ENCODE measurements at places on chromosomes 6 and 20. TPM values are rescaled to one million over a fixed set of nuclear protein-coding genes. Genes with fewer than 3 reads are reported as not detected.

SLC26A8 gene
- not detected for total RNA-seq

OR12D3 gene
- not detected for total RNA-seq

LAMA2 gene
- 6.3 TPM for total RNA-seq

LTB gene
- total RNA-seq = 2.0 TPM

MBOAT1 gene
- 3.8 TPM for total RNA-seq

WFDC5 gene
- not detected for total RNA-seq

GNMT gene
- not detected for total RNA-seq

OLIG3 gene
- total RNA-seq = not detected

All from mesangial cell (primary cell).